Natural killer cell treated with Interleukin-12 subunit alpha and Interleukin-12 subunit beta and Interleukin-15 and Interleukin-18, amount 100 ng/mL, for 72 hours (primary cell): ENCODE measurements at places on chromosomes 3 and 15. TPM values are rescaled to one million over a fixed set of nuclear protein-coding genes. Genes with fewer than 3 reads are reported as not detected.

- DNase-seq, result no peak
These were observed 119.3 kb upstream of the CHD2 start for GRCh38 chr15:92780843-92781242.

DNA sequence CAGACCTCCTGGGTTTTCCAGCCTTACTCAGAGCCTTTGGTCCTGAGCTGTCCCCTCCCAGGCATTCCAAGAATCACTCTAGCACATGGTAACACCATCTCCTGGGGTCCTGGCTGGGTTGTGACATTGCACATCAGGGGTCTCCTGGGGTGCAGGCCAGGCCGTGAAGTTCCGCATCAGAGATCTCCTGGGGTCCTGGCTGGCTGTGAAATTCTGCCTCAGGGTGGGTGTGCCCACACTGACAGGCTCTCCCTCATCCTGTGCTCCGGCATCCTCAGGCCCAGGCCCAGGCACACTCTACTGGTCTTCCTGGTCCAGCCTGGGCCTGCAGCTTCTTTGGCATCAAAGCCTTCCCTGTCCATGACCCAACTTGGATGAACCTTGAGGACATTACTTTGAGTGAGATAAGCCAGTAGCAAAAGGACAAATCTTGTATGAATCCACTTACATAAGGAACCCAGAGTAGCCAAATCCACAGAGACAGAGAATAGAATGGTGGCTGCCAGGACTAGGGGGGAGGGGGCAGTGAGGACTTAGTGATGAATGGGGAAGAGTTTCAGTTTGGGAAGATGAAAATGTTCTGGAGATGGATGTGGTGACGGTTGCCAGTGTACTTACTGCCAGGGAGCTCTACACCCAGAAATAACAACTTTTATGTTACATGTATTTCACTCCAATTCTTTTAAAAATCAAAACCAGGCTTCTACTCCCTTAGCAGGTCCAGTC, 49.1 kb upstream of the KLF13 start:
- DNase-seq, result no peak

DNA sequence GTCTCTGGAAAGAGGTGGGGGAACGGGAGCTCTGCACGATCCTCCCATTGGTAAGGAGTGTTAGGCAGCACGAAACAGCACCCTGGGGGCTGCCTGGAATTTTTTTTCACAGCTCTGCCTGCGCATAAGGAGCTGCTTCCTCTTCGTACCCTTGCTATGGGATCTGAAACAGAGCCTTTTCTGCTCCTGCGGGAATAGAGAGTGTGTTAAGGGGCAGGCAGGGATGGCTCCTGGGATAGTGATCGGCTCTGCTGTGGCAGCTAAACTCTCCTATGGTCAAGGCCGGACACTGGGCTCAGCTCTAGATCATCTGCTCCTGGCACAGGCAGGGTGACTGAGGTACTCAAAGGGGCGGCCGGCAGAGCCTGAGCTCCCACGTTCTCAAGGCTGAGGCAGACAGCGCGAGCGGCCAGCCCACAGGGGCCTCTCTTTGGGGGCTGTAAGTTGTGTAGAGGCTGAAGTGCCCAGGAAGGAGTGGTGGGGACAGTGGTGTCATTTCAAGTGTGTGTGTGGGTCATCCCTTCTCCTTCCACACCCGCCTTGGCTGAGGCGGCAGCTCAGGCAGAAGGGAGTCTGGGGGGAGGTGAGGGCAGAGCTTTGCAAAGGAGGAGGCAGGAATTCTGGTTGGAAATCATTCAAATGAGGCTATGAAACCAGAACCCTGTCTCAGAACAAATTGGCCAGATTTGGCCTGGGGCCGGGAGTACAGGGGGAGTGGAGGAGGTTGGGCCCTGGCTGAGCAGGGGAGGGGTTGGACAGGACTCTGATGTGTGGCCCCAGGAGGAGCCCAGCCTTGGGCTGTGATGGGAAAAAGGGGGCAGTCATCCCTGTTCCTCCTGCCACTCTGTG, 31.0 kb downstream of the EPHB3 start:
- no peak for DNase-seq

DNA sequence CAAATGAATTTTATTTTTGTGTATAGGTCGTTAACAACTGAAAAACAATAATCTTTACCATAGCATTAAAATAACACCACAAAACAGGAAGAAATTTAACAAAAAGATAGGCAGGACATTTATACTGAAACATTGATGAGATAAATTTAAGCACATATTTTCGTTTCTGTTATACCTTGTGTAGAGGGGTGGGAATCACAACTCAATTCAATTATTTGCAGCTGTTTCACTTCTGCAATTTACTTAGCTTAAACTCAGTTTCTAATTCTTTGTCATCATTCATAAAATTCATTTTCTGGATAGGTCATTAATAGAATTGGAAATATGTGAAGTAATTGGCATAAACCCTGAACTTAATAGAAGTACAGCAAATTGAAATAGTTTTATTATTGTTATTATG, 42.3 kb downstream of the TP63 start:
- no peak for DNase-seq

DNA sequence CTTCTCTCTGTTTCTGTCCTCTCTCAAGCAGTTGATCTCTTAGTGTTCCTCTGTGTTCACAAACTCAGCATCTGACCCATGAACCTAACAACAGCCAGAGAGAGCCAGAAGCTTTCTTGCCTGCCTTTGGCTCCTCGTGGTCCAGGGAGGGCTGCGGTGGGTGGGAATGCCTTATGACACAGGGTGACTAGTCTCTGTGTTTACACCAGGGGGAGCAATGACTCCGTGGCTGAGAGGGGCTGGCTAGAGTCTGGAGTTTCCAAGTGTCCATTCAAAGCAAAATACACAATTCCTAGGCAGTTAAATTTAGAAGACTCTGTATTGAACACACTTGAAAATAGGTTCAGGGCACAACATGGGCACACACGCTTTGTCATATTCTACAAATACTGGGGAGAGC, 370.0 kb upstream of the FRG2C start:
- no peak for DNase-seq

The COLQ gene
- total RNA-seq, result 7.8 TPM

The BFSP2 gene
- not detected for total RNA-seq

The NUP210 gene
- 106 TPM for total RNA-seq

The AGTR1 gene
- total RNA-seq, result not detected

The GNB4 gene
- 7.2 TPM for total RNA-seq

The LXN gene
- 3.8 TPM for total RNA-seq
